ENCODE measurements at places on chromosomes 2 and 18.

GRCh38 chr2:215712871-215713790 lies 277.3 kb upstream of the FN1 start:
- no peak for DNase-seq

DNA sequence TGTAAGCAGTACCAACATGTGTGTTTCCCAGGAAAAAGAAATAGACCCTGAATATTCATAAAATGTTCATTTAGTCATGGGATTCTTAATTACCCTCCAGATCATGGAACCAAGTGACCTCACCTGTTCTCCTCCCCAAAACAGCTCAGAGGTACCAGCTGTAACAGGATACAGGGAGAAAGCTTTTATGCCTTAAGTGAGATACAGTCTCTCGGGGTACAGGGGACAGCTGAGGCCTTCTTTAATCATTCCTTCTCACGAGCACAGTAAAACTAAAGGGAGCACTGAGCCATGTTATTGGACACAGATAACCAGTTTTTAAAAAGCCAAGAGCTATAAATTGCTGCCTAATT lies 16.6 kb downstream of the EPHA4 start:
- no peak for DNase-seq

DNA sequence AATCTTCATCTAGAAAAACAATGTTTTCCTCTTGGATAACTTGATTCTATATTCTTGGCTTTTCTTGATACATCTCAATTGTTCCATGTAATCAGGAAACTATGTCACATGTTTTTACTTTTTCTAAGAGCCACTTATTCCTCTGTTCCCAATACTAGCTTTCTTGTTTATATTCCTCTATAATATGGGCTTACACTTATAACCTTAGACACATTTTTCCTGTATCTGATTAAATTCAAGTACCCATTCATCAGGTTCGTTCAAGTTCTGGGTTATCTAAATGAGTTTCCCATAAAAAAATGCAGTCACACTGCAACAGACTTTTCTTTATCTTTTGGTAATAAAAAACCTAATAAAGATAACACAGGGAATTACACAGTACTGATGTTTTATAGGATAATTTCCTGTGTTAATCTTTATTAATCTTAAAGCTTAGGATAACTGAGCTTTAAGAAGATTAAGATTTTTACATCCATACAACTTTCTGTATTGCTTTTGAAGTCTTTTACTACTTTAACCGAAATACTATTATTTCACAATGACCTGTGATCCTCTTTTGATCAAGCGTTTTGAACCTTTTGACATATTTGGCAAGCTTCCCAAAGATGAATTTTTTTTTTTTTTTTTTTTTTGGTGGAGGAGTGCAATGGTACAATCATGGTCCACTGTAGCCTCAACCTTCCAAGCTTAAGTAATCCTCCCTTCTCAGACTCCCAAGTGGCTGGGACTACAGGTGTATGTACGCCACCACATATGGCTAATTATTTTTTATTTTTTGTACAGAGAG lies 44.3 kb upstream of the C2orf66 start:
- no peak for DNase-seq

DNA sequence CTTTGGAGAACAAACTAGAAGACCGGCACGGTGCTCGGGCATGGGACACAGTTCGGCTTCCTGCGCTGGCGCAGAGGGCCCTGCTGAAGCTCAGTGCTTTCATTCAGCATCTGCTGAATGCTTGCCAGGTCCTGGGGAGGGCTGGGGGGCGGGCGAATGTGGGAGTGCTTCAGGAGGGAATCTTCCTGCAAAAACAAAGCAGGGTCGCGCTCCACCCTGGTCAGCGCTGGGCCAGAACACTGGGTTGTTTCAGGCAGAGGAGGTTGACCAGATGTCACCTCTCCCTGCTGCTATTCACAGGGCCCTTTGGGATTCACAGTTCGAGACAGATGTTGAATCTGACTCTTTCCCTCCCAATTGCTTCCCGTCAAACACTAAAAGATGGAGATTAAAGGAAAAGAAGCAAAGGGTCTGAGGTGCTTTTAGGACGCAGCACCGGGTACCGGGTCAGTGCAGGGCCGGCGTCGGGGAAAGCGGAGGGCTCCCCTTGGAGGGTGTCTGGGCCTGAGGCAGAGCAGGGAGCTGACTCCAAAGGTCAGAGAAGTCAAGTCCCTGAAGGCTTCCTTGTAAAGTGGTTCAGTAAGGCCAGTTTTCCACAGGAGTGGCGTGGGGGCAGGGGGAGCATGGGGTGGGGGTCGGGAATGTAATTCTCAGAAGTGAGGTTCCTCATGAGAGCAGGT lies 82.1 kb upstream of the PXDN start:
- DNase-seq: no peak

- no peak for DNase-seq
These were observed 545 bp downstream of the GTF3C2 start for GRCh38 chr2:27356056-27356381.

DNA sequence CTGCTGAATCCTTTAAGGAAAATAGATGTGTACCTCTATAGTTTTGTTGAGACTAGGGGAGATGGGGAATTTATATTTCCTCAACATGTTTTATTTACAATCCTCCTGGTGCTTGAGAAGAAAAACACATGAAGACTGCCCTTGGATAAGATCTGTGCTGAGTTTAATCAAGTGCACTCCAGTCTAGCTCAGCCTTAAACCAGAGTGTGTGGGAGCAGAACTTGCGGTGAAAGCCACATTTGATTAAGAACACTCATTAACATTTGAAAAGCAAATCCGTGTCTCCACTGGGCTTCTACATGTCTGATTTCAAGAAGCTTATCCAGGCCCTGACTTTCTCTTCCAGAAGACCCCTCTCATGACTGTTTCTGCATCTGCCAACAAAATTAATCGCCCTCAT lies 84.8 kb upstream of the ITGA6 start:
- DNase-seq: no peak

All from stimulated activated CD8-positive, alpha-beta memory T cell treated with anti-CD3 and anti-CD28 coated beads, Interleukin-15, amount 100 ng/mL, for 4 hours (primary cell).